AG08395 (cell line): ENCODE measurements at places on chromosomes 12 and 14.

- DNase-seq = no peak
These were observed 58.1 kb downstream of the TBX5 start for GRCh38 chr12:114347861-114348260.

DNA sequence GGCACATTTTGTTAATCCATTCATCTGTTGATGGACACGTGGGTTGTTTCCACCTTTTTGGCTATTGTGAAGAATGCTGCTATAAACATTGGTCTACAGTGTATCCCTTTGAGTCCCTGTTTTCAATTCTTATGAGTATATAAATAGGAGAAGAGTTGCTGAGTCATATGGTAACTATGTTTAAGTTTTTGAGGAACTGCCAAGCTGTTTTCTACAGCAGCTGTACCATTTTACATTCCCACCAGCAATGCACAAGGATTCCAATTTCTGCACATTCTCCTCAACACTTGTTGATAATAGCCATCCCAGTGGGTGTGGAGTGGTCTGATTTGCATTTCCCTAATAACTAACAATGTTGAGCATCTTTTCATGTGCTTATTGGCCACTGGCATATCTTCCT, 6.9 kb upstream of the SVOP start:
- DNase-seq = no peak

- DNase-seq = no peak
These were observed 23.4 kb downstream of the FBXO34 start for GRCh38 chr14:55294603-55295002.

- DNase-seq = no peak
These were observed 114.4 kb upstream of the NAP1L1 start for GRCh38 chr12:76198839-76199238.

DNA sequence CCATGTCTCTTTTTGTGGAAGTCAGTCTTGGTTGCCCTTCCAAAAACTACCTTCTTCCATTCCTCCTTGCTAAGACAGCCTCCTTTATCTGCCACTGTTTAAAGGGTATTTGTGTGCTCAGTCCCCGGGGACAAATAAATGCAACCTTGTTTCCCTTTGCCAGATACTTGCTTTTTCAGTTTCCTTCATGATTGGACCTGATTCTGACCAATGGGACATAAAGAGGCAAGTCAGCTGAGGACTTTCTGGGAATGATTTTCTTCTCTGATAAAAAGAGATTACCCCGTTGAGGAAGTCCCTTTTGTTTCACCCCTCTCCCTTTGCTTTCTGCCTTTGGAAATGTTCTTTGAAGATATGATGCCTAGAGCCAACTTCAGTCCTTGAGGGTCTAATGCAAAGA, 7.4 kb upstream of the TUBA1B start:
- DNase-seq = no peak

- DNase-seq = no peak
These were observed 52.9 kb upstream of the FERMT2 start for GRCh38 chr14:53003776-53004175.

- no peak for DNase-seq
These were observed 3.0 kb downstream of the GALNT8 start for GRCh38 chr12:4723226-4723625.

GRCh38 chr14:65791191-65791981, 378.9 kb downstream of the FUT8 start:
- peak; percentile 48 for DNase-seq

DNA sequence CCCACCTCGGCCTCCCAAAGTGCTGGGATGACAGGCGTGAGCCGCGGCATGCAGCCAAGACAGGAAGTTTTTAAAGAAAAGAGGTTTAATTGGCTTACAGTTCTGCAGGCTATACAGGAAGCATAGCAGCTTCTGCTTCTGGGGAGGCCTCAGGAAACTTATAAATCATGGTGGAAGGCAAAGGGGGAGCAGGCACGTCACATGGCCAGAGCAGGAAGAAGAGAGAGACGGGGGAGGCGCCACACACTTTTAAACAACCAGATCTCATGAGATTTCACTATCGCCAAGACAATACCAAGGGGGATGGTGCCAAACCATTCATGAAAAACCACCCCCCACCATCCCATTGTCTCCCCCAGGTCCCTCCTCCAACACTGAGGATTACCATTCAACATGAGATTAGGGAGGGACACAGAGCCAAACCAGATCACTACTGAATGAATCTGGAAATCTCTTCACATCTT, 14.1 kb downstream of the CCDC63 start:
- DNase-seq = no peak

DNA sequence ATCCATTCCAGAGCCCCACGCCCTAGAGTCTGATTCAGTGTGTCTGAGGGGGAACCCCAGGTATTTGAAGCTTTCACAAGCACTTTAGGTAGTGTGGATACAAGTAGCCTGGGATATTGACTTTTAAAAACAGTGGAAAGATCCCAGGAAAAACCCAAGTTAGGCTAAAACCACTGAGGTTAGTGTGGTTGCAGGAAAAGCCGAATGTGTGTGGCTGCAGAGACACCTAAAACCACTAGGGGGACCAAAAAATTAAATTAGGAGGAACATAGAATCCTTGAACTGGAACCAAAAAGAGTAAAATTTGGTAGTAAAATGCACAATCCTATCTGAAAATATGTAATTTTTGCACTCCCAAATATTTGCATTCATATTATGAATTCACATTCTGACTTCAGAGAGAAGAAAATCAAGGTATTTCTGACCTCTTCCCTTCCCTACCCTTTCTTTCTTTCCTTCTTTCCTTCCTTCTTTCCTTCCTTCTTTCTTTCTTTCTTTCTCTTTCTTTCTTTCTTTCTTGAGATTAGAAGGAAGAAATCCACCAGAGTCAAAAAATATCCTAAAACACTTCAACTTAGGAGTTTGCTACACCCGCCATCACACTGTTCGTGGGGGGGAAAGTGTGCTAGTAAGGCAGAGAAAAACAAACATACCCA, 37.8 kb downstream of the SLCO1A2 start:
- peak; percentile 35 for DNase-seq

DNA sequence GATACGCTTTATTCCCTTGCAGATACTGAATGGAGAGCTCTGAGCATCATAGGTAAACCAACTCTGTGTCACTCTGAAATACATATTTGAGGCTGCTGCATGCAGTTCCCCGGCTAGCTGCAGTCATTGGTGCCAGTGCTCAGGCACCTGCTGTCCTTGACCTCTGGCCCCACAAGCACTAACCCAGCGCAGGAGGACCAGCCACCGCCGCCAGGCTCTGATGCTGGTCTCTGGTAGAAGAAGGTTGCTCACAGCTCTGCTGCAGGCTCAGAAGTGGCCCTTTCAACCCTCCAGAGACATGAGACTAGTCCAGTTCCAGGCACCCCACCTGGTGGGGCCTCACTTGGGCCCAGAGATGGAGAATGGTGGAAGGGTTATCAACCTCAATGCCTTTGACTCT, 34.5 kb upstream of the PTPRB start:
- no peak for DNase-seq

- DNase-seq = no peak
These were observed 209.3 kb downstream of the TTC8 start for GRCh38 chr14:89033756-89034155.

- DNase-seq = peak; percentile 79
These were observed 217.3 kb downstream of the MON2 start for GRCh38 chr12:62683776-62684569.

DNA sequence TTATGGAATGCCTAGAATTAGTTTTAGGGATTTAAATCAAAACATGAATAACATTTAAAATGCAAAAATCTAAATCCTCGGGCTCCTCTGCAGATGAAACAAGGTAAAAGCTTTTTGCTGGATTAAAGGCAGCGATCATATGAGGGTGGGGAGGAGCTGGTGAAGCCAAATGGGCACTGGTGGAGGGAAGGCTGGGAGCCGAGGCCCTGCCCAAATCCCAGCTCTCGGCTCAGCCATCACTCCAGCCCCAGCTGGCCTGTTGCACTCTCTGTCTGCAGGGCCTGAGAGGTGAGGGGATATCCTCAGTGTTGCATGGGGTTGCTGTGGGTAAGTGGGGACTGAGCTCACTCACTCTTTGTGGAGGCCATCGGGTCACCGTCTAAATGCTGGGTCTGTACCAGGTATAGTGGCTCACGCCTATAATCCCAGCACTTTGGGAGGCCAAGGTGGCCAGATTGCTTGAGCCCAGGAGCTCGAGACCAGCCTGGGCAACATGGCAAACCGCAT, 28.6 kb downstream of the CALM1 start:
- no peak for DNase-seq

GRCh38 chr14:66610154-66610563, 102.2 kb downstream of the GPHN start:
- DNase-seq = no peak

- peak; percentile 15 for DNase-seq
These were observed 25.0 kb upstream of the GTF2A1 start for GRCh38 chr14:81245771-81246170.

- DNase-seq = no peak
These were observed 326.6 kb downstream of the LRIG3 start for GRCh38 chr12:58593557-58594304.

- no peak for DNase-seq
These were observed 46.6 kb downstream of the KSR2 start for GRCh38 chr12:117921929-117922777.

- no peak for DNase-seq
These were observed 46.3 kb upstream of the PTGDR start for GRCh38 chr14:52220924-52221811.

GRCh38 chr12:120438495-120439198, 734 bp downstream of the COX6A1 start:
- no peak for DNase-seq

DNA sequence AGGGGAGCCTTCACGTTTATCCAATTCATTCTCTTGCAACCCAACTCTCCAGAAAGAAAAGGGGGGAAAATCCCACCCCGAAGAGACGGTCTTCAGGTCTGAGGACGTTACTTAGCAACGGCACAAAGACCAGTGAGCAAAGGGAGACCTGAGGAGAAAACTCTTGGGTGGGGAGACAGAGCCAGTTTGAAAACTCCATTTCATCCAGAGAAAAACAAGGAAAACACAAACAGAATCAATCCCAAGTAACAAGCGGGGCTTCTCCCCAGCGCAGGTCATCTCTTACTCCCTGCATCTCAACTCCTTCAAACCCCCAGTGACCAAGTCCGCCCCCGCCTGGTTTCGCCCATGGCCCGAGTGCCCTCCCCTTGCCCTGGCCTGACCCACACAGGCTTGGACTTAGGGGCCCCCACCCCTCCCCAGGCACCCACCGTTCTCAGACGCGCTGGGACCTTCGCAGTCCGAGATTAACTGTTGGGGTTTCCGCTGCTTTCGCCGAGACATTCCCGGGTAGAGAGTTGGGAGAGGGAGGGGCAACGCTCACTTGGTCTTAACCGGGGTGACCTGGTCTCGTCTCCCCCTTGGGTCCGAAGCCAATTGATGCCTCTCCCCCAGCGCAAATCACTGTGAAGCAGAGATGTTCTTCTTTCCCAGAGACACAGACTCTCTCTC, 10.4 kb upstream of the SALL2 start:
- no peak for DNase-seq

GRCh38 chr12:76470028-76470939, 89.3 kb downstream of the OSBPL8 start:
- DNase-seq = peak; percentile 74

DNA sequence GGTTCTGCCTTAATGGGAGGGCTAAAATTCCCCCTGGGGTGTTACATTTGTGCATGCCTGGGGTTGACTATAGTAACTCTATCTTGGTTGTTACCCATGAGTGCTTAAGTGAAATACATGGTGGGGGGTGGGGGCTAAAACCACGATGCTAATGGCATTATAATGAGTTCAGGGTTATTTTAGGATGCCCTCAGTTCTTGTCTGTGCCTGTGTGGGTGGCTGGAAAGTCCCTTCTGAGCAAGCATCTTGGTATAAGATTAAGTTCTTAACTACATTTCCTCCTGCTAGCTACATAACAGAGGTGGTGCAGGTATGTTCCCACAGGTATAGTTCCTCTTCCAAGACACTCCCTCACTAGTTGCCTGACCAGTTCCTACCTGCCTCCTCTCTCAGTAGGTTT, 822.3 kb downstream of the LRFN5 start:
- DNase-seq = no peak

DNA sequence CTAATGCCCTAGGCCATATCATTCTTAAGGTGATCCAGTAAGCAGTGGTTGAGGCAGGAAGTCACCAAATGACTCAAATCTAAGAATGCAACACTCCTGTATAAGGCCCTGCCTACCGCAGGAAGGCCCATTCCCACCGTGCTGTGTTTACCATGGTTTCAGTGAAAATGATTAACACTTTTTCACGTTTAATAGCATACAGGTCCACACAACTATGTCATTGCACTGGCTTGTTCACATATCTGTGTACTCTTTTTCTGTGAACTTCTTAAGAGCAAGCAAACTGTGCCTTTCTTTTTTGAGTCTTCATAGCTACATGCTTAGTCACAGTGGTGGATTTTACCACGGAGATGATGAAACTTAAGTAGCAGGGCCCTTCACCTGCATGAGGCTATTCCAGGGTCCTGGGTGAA, 214.9 kb downstream of the CNTN1 start:
- DNase-seq = no peak

DNA sequence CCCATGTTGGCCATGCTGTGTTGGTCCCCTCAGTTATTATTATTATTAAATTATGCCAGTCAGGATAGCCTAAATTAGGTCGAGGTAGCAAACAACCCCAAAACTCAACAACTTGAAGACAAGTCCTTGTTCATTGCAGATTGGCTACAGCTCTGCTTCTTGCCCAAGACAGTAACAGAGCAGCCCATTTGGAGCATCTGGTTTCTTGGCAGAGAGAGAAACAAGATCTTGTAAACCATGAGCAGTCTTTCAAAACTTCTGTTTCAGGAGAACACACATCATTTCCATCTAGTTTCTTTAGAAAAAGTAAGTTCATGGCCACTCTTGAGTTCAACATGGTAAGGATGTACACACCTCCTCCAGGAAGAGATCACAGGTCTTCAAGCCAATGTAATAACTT, 52.3 kb downstream of the E2F7 start:
- no peak for DNase-seq

- no peak for DNase-seq
These were observed 25.7 kb upstream of the COCH start for GRCh38 chr14:30848449-30849240.

DNA sequence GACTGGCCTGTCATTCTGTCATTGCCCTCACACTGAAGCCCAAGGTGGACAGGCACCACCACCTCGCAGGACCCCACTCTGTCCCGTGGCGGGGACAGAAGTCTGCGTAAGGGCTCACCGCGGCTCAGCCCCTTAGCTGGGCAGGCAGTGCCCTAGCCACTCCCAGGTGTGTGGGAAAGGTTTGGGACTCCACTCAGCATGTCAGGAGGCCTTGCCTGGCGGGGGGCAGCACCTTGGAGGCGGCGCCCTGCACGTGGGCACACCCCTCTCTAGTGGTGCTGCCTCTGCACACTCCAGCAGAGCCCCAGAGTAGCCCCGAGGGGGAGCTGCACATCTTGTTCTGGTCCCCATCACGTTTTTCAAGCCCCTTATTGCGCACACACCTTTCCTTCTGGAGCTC, 35.6 kb downstream of the FIGNL2 start:
- DNase-seq = no peak

GRCh38 chr14:87643005-87643404, 350.0 kb downstream of the GALC start:
- DNase-seq = no peak
